ENCODE measurements at places on chromosomes 12 and 14. TPM values are rescaled to one million over a fixed set of nuclear protein-coding genes. Genes with fewer than 3 reads are reported as not detected.

The OR6C75 gene
- total RNA-seq: not detected

The DCN gene
- not detected for total RNA-seq

The C12orf50 gene
- total RNA-seq: not detected

The CLEC1B gene
- total RNA-seq: not detected

The RPL41 gene
- 4,106 TPM for total RNA-seq

The GSG1 gene
- not detected for total RNA-seq

The KHNYN gene
- 100.0 TPM for total RNA-seq

The KCNMB4 gene
- 1.4 TPM for total RNA-seq

The CCNB1IP1 gene
- total RNA-seq: 29.2 TPM

The TRAF3 gene
- 27.7 TPM for total RNA-seq

The KLRG1 gene
- total RNA-seq: 26.9 TPM

The TDRD9 gene
- 0.40 TPM for total RNA-seq

The SLC6A13 gene
- total RNA-seq: 0.81 TPM

The MEG3 gene
- total RNA-seq: not detected

The TSPAN8 gene
- total RNA-seq: not detected

The MSRB3 gene
- not detected for total RNA-seq

The AQP2 gene
- not detected for total RNA-seq

The CAPZA3 gene
- not detected for total RNA-seq

The ESYT1 gene
- total RNA-seq: 300 TPM

The RNF41 gene
- 43.1 TPM for total RNA-seq

The GUCY2C gene
- not detected for total RNA-seq

The JPH4 gene
- total RNA-seq: 0.16 TPM

The RHOJ gene
- total RNA-seq: not detected

The FGD6 gene
- 1.2 TPM for total RNA-seq

The C12orf60 gene
- total RNA-seq: 1.9 TPM

The NFE2 gene
- total RNA-seq: 2.0 TPM

The NTN4 gene
- not detected for total RNA-seq

Data from naive thymus-derived CD4-positive, alpha-beta T cell (primary cell).